ENCODE measurements at places on chromosomes 2 and 18. TPM values are rescaled to one million over a fixed set of nuclear protein-coding genes. Genes with fewer than 3 reads are reported as not detected.

Gene NTSR2
- not detected for total RNA-seq

GRCh38 chr2:120226316-120226715 lies 3.1 kb upstream of the TMEM185B start:
- H3K4me1 ChIP-seq = peaks cover 23% of the 10 kb centered on the region
- DNase-seq = peak; percentile 53
- no peak overlapping the region for H3K4me3 ChIP-seq
- H3K27ac ChIP-seq = no peak overlapping the region
- H3K27me3 ChIP-seq = no peaks in the 10 kb centered on the region
- H3K36me3 ChIP-seq = no peaks in the 10 kb centered on the region

DNA sequence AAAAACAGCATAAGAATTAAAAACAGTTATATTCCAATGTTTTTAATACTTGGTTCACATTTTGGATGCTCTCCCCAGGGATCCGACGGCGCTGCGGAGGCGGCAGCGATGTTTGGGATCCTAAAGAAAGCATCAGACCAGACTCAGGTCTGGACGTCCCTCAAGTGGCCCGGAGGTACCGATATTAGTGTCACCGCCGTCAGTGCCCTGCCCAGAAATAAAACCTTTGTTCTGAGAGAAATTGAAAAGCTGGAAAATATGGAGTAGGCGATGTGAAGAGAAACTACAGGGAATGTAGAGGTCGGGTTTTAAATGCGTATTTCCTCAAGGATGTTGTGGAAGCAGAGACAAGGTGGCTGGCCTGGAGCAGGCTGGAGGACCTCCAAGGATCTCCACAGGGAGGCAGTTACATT lies 683 bp upstream of the TBC1D8 start:
- H3K27ac ChIP-seq = peak overlapping the region; percentile 81
- H3K36me3 ChIP-seq = no peaks in the 10 kb centered on the region
- no peaks in the 10 kb centered on the region for H3K27me3 ChIP-seq
- no peak for DNase-seq

DNA sequence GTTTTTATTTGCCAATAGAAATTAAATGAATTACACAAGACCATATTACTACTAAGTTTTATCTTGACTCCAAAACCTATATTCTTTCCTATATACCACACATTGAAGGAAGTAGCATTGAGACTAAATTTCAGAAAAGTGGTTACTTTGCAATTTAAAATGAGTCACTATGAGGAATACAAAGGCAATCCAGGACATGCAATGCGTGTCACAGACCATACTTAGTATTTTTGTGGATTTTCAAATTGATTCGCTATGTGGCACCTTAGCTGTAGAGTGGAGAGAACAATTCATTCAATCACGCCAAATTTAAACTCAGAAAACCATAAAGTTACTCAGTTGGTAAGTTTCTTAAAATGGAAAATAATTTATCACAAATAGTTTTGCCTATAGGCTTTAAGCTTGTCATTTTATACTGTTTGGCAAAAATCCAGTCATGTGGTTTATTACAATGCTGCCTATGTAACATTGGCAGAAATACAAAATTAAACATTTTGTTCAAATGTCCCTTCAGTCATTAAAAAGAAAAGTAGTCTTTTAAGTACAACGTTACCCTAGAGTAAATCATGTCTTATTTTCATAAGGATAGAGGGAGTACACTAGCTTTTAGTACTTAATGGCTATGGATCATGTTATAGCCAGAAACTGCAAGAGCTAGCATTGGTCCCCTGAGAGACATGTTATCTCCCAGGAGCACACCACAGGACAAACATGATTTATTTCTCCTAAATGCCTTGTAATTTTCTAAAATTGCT lies 222.8 kb upstream of the CDH7 start:
- H3K4me3 ChIP-seq = no peak overlapping the region
- DNase-seq = no peak
- H3K4me1 ChIP-seq = no peaks in the 10 kb centered on the region

Data from upper lobe of right lung (tissue), 1 donor.